CD4-positive, CD25-positive, alpha-beta regulatory T cell (primary cell): ENCODE measurements at places on chromosomes 4 and X. TPM values are rescaled to one million over a fixed set of nuclear protein-coding genes. Genes with fewer than 3 reads are reported as not detected.

TRIM75 gene
- not detected for total RNA-seq

SLC2A9 gene
- total RNA-seq: 5.7 TPM

MAGED4 gene
- 0.49 TPM for total RNA-seq

- no peaks in the 10 kb centered on the region for H3K4me1 ChIP-seq
- no peaks in the 10 kb centered on the region for H3K36me3 ChIP-seq
- no peaks in the 10 kb centered on the region for H3K27me3 ChIP-seq
- no peak overlapping the region for H3K27ac ChIP-seq
- no peak overlapping the region for H3K4me3 ChIP-seq
Measured at GRCh38 chrX:135480076-135480475, 40.4 kb upstream of the INTS6L start.

CABS1 gene
- not detected for total RNA-seq

- H3K27ac ChIP-seq: no peak overlapping the region
- no peaks in the 10 kb centered on the region for H3K27me3 ChIP-seq
- H3K36me3 ChIP-seq: no peaks in the 10 kb centered on the region
- DNase-seq: no peak
- H3K4me1 ChIP-seq: no peaks in the 10 kb centered on the region
Measured at GRCh38 chr4:172390331-172390730, 577.1 kb downstream of the GALNTL6 start.

GRCh38 chrX:69896046-69896445 is 153.7 kb downstream of the AWAT2 start:
- no peak for DNase-seq
- no peaks in the 10 kb centered on the region for H3K4me1 ChIP-seq
- H3K36me3 ChIP-seq: no peaks in the 10 kb centered on the region
- H3K27ac ChIP-seq: no peak overlapping the region

GRCh38 chr4:23590431-23590830 is 299.4 kb downstream of the PPARGC1A start:
- no peak for DNase-seq
- no peaks in the 10 kb centered on the region for H3K36me3 ChIP-seq
- H3K4me3 ChIP-seq: no peak overlapping the region
- no peaks in the 10 kb centered on the region for H3K27me3 ChIP-seq
- H3K27ac ChIP-seq: no peak overlapping the region

- H3K27me3 ChIP-seq: peaks cover 4% of the 10 kb centered on the region
- H3K36me3 ChIP-seq: no peaks in the 10 kb centered on the region
- no peak overlapping the region for H3K27ac ChIP-seq
- peaks cover 51% of the 10 kb centered on the region for H3K4me1 ChIP-seq
- DNase-seq: no peak
- H3K4me3 ChIP-seq: no peak overlapping the region
Measured at GRCh38 chrX:40008791-40009461, 88.8 kb downstream of the BCOR start.

FRG2 gene
- total RNA-seq: not detected

FGFR3 gene
- 0.25 TPM for total RNA-seq

FHIP1A gene
- total RNA-seq: 0.39 TPM

DNA sequence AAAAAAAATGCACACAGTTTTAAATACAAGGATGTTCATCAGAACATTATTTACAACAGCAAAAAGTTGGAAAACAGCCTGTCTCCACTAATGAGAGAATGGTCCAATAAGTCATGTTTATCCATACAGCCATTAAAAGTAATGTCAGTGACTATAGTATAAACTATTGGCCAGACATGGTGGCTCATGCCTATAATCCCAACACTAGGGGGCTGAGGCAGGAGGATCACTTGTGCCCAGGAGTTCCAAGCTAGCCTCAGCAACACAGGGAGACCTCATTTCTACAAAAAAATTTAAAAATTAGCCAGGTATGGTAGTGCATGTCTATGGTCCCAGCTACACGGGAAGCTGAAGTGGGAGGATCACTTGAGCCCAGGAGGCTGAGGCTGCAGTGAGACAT is 48.1 kb upstream of the IL13RA1 start:
- no peak overlapping the region for H3K27ac ChIP-seq
- H3K27me3 ChIP-seq: no peaks in the 10 kb centered on the region
- H3K4me3 ChIP-seq: no peak overlapping the region
- no peak for DNase-seq
- no peaks in the 10 kb centered on the region for H3K4me1 ChIP-seq

ZRSR2 gene
- 47.5 TPM for total RNA-seq

GRCh38 chr4:181755846-181756245 is 487.4 kb upstream of the TENM3 start:
- DNase-seq: no peak
- no peaks in the 10 kb centered on the region for H3K36me3 ChIP-seq
- no peaks in the 10 kb centered on the region for H3K27me3 ChIP-seq
- H3K4me1 ChIP-seq: no peaks in the 10 kb centered on the region
- H3K27ac ChIP-seq: no peak overlapping the region
- H3K4me3 ChIP-seq: no peak overlapping the region

DNA sequence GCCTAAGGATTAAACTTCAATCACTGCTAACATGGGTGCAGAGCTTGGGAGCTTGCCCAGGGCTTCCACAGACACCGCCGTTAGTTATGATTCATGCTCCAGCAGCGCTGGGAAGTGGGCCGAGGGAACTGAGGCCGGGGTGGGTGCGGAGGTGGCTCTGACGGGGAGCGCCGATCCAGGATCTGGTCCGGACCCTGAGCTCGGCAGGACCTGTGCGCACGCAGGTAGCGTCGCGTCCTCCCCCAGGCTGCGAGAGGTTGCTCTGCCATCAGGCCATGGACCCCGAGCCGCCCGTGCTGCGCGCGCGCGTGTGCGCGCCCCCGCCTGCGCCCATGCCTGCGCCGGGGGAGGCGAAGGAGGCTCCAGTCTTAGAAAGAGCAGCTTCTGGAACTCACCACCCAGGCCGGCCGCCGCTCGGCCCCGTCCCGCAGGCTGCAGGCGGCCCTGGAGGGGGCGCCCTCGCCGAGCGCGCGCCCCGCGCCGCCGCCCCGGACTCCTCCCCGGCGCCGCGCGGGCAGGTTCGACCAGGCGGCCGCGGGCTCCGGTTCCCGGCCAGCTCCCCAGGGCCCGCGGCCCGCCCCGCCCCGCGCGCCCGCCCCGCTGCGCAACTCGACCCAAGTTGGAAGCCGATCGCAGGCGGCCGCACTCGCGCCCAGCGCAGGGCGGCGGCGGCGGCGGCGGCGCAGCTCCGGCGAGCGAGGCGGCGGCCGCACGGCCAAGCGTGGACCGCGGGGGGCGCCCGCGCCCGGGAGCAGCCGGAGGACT is 732 bp upstream of the ADRA2C start:
- no peak for DNase-seq
- no peaks in the 10 kb centered on the region for H3K27me3 ChIP-seq
- H3K4me1 ChIP-seq: no peaks in the 10 kb centered on the region
- H3K27ac ChIP-seq: no peak overlapping the region
- no peaks in the 10 kb centered on the region for H3K36me3 ChIP-seq
- H3K4me3 ChIP-seq: no peak overlapping the region

ZCCHC18 gene
- 4.3 TPM for total RNA-seq

TMEM35A gene
- not detected for total RNA-seq

GRCh38 chrX:16826207-16826606 is 39.9 kb downstream of the TXLNG start:
- no peak overlapping the region for H3K4me3 ChIP-seq
- peak; percentile 51 for DNase-seq
- H3K36me3 ChIP-seq: peaks cover 24% of the 10 kb centered on the region
- no peaks in the 10 kb centered on the region for H3K4me1 ChIP-seq

FNIP2 gene
- 8.9 TPM for total RNA-seq

DNA sequence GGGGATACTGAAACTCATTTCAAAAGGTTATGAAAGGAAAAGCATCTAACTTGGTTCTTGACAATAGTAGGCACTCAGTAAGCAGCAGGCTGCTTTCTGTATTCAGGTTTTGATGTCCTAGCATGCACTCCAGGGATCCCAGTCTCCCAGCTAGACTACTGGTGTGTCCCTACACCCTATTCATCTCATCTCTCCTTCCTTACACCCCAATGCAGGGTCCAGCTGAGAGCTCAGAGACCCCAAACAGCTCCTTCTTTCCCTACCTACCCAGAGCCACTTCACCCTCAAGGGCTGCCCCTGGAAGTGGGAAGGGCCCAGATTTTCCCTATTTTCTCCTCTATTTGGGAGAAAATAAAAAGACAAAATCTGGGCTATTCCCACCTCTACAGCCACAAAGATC is 1.6 kb upstream of the EFNB1 start:
- H3K27me3 ChIP-seq: no peaks in the 10 kb centered on the region
- no peak overlapping the region for H3K4me3 ChIP-seq
- H3K4me1 ChIP-seq: peaks cover 22% of the 10 kb centered on the region
- no peak overlapping the region for H3K27ac ChIP-seq

DNA sequence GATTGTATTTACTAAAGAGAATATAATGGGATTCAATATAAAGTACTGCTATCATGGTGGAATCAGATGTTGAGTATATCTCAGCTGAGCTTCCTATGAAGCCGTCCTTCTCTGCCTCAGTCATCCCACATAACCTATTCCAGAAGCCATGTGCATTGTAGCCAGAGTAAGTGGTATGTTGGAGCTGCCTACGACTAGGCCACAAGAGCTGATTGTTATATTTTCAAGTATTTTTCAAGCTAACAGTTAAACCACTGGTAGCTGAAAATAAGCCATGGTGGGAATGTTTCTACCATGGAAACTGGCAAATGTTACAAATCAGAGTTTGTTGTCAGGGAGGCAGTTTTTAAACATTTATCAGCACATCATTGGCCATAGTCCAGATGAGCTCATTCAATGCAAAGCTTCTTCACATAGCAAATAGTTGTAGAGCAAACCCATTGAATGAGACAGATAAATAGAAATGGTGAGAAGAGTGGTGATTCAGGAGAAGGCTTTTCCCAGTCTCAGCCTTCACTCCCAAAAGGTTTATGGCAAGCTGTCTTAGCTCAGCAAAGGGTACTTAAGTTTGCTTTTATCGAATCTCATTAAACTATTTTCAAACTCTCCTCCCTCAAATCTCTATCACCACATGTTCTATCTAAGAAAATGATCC is 436.4 kb downstream of the PCDH19 start:
- H3K27ac ChIP-seq: no peak overlapping the region
- H3K36me3 ChIP-seq: no peaks in the 10 kb centered on the region
- no peaks in the 10 kb centered on the region for H3K4me1 ChIP-seq
- H3K4me3 ChIP-seq: no peak overlapping the region

- H3K4me1 ChIP-seq: no peaks in the 10 kb centered on the region
- H3K27me3 ChIP-seq: no peaks in the 10 kb centered on the region
- no peak overlapping the region for H3K27ac ChIP-seq
- no peak for DNase-seq
Measured at GRCh38 chr4:163857903-163858302, 363.4 kb downstream of the TMA16 start.

GRCh38 chr4:99763635-99764101 is 53.0 kb upstream of the DAPP1 start:
- H3K27ac ChIP-seq: no peak overlapping the region
- no peaks in the 10 kb centered on the region for H3K36me3 ChIP-seq
- peaks cover 6% of the 10 kb centered on the region for H3K27me3 ChIP-seq
- DNase-seq: peak; percentile 5
- no peaks in the 10 kb centered on the region for H3K4me1 ChIP-seq
- no peak overlapping the region for H3K4me3 ChIP-seq

GRCh38 chrX:134654398-134655012 is 3.8 kb downstream of the PLAC1 start:
- no peaks in the 10 kb centered on the region for H3K27me3 ChIP-seq
- no peaks in the 10 kb centered on the region for H3K36me3 ChIP-seq
- no peak overlapping the region for H3K4me3 ChIP-seq
- no peak overlapping the region for H3K27ac ChIP-seq
- no peaks in the 10 kb centered on the region for H3K4me1 ChIP-seq

DNA sequence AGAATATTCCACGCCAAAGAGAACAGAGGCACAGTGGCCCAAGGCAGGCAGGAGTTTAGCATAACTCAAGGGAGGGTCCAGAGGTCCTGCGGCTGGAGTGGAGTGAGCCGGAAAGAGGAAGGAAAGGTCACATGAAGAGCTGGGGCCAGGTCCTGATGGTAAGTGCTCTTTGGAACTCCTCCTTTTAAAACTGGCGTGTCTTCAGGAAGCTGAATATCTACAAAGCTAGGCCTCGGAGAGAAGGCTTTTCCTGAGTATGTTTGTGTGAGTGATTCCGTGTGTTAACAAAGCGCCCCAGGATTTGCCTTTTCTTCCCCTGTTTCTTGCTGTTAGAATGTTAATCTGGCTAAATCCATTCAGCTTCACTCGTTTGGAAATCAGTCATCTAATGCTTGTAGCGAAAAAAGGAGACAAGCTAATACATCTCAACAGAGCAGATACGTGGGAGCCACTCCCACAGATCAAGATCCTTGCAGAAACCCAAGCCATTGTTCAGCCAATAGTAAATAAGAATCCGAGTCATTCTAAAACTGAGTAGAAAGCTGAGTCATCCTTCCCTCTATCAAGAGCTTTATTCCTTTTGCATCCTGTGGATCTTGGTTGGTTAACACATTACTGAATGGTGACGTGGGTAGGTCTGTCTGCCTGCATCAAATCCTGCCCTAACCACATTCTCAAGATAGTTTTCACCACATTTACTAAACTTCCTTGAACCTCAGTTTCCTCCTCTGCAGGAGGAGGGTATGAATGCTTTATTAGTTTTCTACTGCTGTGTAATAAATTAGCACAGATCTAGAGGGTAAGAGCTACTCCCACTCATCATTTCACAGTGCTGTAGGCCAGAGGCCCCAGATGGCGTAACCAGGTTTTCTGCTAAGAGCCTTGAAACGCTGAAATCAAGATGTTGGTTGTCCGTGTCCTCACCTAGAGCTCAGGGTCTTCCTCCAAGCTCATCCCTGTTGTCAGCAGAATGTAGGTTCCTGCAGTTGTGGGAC is 43.2 kb upstream of the RBM47 start:
- peak overlapping the region; percentile 53 for H3K4me3 ChIP-seq
- H3K4me1 ChIP-seq: peaks cover 12% of the 10 kb centered on the region
- DNase-seq: no peak
- H3K36me3 ChIP-seq: no peaks in the 10 kb centered on the region
- peak overlapping the region; percentile 63 for H3K27ac ChIP-seq

DACH2 gene
- total RNA-seq: not detected

- H3K27ac ChIP-seq: no peak overlapping the region
- no peak for DNase-seq
- H3K4me1 ChIP-seq: no peaks in the 10 kb centered on the region
- no peaks in the 10 kb centered on the region for H3K27me3 ChIP-seq
- H3K4me3 ChIP-seq: no peak overlapping the region
Measured at GRCh38 chrX:55132416-55132815, 43.6 kb downstream of the PAGE2 start.

PRSS12 gene
- total RNA-seq: not detected

GRCh38 chrX:146907391-146908240 is 93.1 kb upstream of the CXorf51A start:
- H3K4me3 ChIP-seq: no peak overlapping the region
- DNase-seq: no peak
- H3K4me1 ChIP-seq: no peaks in the 10 kb centered on the region
- H3K36me3 ChIP-seq: no peaks in the 10 kb centered on the region

DNA sequence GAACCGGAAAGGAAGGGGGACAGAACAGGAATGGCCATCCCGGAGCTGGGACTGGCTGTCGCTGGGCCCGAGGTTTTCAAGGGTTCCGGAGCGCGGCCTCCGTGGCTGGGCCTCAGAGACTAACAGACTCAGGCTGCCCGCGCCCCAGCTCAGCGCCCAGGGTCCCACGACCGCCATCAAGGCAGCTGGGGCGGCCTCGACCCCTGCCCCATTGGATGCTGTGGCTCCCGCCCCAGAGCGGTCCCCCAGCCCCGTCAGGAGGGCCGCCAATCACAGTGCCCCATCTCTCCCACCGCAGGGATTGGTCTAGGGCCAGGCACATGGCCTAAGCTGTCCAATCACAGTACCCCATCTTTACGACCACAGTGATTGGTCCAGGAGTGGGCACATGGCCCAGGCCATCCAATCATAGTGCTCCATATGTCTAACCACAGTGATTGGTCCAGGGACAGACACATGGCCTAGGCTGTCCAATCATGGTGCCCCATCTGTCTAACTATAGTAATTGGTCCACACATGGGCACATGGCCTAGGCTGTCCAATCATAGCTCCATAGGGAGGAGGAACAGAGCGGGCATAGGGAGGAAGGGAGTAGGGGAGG is 105.3 kb upstream of the NKX1-1 start:
- H3K27ac ChIP-seq: no peak overlapping the region
- no peaks in the 10 kb centered on the region for H3K36me3 ChIP-seq
- H3K4me1 ChIP-seq: peaks cover 7% of the 10 kb centered on the region
- H3K27me3 ChIP-seq: peaks cover 5% of the 10 kb centered on the region
- H3K4me3 ChIP-seq: no peak overlapping the region
